Cerebellar nuclear complex (tissue), 1 donor: ENCODE measurements at places on chromosomes 7 and 10.

GRCh38 chr10:49539320-49539885, 482 bp upstream of the ERCC6 start:
- no peak for DNase-seq

DNA sequence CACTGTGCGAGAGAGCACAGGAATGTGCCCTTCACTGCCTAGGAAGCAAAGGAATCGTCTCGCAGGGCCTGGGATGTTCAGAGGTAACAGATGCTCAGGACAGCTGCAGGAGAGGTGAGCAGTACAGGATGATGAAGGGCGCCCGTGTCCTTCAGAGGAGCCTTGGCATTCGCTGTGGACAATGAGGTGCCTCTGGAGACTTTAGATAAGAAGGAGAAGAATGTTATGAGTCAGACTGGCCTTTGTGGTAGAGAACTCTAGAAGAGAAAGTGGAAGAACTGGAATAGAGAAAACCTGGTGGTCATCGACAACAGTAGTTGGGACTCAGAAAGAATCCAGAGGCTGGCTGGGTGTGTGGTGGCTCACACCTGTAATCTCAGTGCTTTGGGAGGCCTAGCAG, 64.4 kb upstream of the LEP start:
- no peak for DNase-seq

DNA sequence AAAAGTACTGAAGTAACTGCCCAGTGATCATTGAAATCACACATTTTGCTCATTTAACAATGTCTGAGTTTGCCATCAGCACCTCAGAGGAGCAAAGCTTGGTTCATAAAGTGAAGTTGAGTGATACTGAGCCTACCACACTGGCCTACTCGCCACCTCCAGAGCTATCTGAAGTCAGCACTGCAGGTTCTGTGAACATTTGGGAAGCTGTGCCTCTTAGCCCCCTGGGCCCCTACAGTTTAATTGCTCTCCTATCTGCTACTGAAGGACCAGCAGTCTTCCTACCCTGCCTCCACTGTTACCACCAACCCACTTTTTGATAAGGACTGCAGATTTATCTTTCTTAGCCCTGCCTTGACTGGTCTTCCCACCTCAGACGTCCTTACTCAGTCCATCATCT, 2.0 kb upstream of the SEMA4G start:
- no peak for DNase-seq

DNA sequence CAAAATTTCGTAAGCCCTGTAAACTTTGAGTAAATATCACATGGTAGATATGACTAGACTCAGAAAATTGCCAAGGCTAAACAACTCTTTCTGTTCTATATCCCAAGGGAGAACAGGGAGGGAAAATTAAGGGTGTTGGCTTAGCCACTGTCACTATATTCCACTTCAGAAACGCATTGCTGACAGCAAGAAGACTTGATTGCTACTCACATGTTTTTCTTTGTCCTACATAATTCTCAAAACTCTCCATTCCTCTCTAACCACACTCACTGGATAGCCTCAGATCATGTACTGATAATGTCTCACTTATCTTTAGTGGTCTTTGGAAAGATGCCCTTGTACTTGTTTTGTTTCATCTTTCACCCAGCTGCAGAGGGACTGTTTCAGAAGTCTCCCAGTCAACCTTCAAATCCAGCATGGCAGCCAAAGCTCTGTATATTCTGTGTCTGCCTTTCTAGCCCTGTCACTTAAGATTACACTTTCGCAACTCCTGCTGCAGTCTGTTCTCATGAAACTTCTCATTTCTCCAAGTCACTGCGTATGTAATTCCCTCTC, 582.4 kb upstream of the FZD8 start:
- DNase-seq = no peak

DNA sequence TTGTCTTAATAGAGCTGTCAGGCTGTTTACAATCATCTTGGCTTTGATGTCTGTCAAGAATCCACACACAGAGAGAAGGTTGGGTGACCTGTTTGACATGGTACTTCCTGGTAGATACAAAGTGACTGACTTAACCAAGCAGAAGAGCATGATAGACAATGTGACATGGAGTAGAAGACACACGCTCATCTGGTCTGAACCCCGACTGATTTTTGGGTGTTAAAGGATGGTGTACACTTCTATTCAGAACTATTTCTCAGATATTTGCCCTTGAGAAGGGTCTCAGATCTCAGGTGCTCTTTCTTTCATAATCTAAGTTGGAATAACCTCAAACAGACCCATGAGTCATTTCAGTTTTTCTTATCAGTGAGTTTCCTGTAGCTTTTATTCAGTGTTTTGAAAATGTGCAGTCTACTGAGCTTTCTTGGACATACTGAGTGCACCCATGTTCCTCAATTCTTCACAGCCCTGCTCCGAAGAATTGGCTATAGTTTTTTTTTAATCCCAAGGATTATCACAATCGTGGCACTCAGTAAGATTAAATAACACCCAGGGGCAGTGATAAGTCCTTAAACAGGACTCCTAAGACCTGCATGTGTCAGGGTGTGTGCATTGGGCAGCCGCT, 46.4 kb upstream of the NXPH1 start:
- DNase-seq = no peak

DNA sequence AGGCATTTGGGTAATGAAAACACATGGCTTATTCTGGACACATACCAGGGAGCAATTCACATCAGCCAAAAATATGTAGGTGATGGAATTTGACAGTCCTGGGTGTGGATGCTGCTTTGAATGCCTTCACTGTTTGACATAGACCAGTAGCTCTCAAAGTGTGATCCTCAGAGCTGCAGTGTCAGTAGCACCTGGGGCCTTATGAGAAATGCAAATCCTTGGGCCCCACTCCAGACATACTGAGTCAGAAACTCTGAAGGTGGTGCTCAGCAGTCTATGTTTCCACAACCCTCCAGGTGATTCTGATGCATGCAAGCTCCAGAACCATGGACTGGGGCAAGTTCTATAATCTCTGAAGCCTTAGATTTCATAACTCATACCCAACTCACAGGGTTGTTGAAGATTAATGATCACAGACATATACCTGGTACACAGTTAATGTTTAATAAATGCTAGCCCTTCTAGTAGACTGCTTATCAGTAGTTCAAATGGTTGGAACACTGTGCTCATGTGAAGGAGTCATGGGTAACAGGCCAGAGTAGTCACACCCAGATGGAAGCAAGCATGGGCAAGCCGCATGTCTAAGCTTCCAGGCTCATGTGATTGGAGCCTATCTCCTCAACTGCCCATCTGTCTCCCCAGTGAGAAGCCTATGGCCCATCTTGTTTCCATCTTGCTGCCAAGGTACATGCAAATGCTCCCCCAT, 715.7 kb downstream of the GRID1 start:
- no peak for DNase-seq

DNA sequence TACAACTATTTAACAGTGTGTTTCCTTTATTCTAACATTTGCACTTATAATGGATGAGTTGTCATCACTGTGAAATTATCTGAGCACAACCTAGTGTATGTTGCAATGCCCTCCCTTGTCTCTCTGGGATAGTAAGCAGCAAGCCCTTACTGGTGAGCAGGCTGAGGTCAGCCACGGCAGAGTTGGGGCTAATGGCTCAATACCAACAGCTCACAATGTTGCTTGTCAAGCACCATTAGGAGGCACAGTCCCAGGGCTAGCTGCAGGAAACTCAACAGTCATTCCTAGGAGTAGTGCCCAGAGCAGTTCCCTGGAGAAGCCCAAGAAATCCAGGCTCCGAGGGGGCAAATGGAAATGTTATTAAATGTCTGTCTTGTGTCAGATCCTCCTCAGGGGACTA, 858.4 kb downstream of the GRID1 start:
- DNase-seq = no peak

GRCh38 chr10:132148261-132149251, 38.2 kb upstream of the DPYSL4 start:
- DNase-seq = no peak

- no peak for DNase-seq
Measured at GRCh38 chr7:24039991-24040624, 243.9 kb upstream of the NPY start.

DNA sequence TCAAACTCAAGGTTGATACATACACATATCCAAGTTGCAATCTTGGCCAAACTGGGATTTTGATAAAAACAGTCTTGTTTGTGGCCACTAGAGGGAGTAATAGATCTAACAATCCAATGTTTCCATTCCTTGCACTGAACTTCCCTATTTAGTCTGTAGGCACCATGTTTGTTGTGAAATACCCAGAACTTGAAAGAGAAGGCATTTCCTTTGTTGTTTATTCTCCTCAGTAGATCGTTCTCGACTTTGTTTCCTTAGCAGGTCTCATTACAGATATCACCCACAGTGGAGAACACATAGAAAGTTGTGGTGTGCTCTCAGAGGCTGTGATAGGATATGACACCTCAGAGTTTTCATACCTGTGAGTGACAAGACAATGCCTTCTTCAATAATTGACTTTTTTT, 70.3 kb upstream of the MXI1 start:
- no peak for DNase-seq

DNA sequence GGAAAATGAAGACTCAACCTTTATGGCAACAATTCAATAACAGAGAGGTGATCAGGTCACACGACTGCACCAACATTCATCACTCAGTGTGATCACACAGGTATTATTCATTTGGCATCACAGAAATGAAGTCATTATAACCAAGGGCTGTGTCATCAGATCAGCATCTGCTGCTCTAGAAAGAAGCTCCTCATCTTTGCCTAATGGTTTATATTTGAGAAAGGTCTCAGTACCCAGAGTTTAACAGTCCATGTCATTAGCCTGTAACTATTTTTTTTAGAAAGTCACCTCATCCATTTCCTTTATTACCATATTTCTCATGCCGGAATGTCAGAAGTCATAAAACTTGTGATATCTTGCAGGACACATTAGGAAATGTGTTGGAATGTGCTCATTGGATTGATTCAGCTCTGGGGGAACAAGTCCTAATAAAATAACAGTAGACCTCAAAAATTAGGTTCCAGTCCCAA, 45.1 kb upstream of the PRKG1 start:
- no peak for DNase-seq

- no peak for DNase-seq
Measured at GRCh38 chr7:139902436-139903102, 73.5 kb downstream of the TBXAS1 start.

DNA sequence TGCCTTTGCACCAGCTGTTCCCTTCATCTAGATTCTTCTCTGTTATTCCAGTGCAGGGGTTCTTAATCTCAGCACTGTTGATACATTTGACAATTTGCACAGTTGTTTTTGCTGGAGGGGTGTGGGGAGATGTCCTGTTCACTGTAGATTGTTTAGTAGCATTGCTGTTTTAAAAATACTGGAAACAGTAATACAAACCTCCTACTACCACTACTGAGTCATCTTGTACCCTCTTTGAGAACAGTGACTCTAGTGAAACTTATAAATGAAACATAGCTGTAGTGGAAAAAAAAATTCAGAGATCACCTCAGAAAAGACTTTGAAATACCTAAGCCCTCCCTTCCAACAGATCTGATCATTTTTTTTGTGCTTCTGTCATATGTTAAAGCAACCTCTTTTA, 154.8 kb upstream of the TMEM196 start:
- no peak for DNase-seq

DNA sequence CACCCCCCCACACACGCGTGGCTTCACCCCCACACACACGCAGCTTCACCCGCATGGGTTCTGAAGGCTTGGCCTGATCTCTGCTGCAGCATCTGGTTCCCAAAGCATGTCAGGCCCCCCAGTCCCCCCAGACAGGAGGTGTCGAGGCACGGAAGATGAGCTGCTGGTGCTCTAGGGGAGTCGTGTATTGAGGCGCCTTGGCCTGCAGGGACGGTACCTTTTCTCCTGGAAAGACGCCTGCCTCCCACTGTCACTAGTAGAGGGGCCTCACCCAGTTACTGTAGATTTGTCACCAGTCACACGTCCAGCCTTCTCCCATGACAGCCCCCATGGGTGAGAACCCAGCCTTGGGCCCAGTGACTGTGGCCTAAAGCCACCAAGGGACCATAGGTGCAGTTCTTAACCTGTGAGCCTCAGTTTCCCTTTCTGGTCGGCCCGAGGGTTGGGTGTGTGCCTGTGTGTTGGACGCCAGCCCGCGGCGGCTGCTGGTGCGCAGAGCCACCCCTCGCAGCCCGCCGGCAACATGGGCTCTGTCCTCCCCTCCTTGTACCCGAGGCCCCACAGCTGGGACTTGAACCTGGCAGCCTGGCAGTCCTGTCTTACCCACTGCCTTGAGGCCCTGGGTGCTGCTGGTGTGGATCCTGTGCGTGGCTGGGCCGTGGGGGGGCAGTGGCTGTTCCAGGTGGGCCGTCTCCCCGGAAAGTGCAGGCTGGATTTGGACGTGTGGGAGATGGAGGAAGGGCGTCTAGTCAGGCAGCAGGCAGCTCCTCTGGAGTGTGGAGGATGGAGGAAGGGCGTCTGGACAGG, 81.7 kb downstream of the NKX6-2 start:
- DNase-seq = no peak

DNA sequence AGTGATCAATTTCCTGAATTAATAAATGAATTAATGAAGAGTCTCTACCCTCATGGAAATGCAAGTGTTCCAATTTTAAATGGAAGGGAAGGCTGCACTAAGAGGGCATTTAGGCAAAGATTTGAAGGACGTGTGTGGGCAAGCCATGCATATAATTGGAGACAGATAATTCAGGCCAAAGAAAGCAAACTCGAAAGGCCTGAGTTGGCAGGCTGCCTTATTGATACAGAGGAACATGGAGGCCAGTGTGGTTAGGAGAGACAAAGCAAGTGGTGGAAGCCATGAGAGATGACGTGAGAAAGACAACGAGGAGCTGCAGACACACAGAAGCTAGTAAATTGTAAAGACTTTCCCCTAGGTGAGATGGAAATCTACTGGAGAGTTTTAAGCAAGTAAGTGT, 15.4 kb upstream of the PCLO start:
- no peak for DNase-seq

DNA sequence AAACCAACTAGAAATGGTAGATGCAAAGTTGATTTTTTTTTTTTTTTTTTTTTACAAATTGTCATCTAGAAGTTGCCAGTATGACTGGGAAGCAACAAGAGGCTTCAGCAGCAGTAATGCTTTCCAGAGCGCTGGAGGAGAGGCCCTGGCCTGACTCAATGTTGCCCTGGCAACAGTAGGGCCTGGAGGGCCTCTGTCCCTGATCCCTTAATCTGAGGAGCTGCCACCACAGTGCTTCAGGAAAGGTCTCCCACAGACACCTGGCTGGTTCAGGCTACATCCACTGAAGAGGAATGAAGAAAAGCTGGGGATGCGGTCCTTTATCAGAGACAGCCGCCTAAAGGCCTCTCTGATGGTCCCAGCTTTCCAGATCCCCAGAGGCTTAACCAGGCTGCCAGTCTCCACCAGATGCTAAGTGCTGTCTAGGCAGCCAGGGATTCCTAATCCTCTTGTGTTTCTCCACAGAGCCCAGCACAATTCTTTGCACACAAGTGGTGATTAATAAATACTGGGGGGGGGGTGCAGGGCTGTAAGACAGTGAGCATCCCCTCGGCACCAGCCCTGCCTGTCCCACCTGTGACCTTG, 33.7 kb downstream of the ZNF777 start:
- no peak for DNase-seq

DNA sequence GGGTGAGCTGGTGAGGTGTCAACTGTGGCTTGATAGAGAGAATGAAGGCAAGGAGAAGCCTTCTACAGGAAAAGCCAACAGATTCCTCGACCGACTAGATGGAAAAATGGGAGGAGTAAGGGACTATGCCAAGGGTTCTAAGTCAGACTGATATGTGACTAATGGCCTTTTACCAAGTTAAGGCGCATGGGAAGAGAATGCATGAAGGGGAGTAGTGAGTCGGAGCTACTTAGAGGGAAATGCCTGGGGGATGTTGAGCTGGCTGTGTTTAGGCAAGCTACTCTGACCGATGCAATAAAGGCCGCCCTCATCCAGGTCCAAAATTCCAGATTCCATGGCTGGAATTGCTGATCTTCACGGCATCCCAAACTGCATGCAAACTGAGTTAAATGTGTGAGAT, 48.2 kb downstream of the APBB1IP start:
- DNase-seq = no peak
